ENCODE measurements at places on chromosomes 3 and 15.

- no peak for DNase-seq
Observed at GRCh38 chr3:32818229-32818969, 602 bp downstream of the TRIM71 start.

GRCh38 chr15:98868564-98868963, 139.0 kb downstream of the PGPEP1L start:
- no peak for DNase-seq

DNA sequence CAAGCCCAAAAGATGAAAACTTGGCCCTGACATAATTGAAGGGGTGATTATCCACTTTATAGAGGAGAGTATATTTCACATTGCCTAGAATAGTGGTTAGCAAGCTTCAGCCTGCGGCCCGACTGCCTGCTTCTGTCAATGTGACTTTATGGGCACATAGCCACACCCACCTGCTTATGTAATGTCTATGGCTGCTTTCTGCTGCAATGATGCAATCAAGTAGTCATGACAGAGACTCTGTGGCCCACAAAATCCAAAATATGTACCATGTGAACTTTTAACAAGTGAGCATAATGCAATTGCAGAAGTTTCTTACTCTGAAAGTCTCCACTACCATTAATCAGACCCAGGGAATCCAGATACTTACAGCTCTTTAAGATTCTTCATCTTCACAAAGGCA, 103.1 kb downstream of the LRIG1 start:
- DNase-seq, result no peak

DNA sequence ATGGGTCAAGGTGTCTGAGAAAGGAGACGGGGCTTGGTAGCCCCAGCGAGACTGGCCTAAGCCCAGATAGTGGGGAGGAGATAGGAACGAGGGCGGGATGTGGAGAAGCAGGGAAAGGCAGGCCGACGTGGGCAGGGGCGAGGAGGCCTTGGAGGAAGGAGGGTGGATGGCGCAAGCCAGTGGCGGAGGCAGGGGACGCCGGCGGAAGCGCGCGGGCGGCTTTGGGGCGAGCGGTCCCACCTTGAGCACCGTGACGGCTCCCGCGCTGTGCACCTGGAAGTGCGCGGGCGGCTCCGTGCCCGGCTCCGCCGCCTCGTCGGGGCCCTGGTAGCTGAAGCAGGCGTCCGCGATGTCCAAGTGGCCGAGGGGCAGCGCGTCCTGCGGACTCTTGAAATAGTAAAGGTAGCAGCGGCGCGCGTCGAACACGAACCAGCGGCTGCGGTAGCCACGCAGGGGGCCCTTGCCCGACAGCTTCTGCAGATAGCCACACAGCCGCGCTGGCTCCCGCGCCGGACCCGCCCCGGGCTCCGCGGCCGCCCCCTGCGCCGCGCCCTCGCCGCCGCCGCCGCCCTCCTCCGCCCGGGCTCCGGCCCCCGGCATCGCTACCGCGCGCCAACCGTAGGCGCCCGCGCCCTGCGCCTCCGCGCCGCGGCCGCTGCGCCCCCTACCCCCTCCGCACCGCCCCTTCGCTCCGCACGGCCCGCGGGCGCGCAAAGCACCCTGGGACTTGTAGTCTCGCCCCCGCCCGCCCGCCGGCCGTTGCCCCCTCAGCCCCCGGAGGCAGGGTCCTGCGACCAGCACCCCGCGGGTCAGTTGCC, at the start of gene TBC1D2B:
TSS of gene TBC1D2B (minus strand) at position 659 of the 818 bp plus-strand sequence. CDS start at position 600, 59 bp downstream.
- DNase-seq, result no peak

DNA sequence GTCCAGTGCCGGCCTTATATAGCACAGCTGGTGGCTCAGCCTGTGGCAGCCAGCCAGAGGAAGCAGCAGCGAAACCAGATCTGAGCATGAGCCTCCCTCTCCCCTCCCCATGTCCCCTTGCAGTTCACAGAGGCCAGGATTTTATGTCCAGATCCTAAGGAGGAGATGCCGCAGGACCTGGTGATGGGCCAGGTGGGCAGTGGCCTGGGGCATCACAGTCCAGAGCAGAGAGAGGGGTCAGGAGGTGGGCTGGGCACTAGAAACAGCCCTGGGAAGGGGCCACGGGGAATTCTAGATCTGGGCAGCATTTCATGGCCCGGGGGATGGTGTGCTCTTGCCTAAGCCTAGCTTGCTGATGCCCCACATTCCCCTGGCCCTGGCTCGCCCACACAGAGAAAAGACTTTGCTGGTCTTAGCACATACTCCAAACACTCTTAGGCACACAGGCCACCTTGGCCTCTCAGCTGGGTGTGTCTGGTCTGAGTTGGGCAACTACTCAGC, 259 bp upstream of the CILP start:
- peak; percentile 68 for DNase-seq

DNA sequence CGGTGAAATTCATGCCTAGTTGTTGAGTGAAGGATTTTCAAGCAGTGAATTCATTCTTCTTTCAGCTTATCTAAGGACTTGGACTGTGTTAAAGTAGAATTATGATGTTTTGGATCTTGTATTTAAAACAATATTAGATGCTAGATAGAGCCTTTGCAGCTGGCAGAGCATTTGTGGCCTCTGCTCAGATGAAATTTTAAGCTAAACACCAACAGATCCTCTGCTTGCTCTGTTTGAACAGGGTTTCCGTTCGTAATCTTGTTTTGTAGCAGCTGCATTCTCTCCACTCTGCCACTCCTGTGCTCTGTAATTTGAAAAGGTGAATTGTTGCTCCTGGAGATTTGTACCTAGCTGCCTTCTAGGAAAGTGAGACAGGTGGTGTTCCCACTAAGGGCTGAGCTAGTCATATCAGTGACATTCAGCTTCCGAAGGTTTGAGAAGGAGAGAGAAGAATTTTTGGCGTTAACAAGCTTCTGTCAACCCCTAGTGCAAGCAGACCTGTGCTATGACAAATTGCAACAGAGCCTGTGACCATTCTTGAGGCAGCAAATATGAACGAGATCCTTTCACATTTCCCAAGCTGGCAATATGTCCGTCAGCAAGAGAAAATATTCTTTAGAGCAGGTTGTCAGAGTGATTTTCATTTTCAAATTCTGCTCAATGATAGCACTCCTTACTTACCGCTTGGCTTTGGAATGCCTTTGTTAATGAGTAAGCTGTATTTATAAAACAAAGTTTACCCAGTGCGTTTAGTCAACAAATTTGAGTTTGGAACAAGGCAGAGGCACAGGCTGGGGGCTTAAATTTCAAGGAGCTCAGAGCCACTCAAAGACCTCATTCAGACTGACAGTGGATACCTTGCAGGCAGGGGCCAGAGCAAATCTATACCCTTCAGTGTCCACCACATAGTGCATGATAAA, 5.3 kb downstream of the CHST2 start:
- DNase-seq, result no peak

DNA sequence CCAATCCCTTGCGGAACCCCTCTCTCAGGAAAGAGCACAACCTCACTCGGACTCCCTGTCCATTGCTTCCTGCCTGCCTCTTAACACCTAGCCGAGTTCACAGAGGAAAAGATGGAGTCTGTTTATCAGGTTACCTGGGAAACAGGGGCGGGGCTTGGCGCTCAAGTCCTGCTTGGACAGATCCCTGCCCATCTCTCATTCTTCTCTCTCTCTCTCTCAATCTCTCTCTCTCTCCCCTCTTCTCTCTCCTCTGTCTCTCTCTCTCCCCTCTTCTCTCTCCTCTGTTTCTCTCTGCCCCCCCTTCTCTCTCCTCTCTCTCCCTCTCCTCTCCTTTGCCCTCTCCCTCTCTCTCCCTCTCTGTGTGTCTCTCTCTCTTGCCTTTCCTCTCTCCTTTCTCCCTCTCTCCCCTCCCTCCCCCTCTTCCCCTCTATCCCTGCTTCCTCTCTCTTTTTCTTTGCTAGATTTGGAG, at the start of gene EFHB:
TSS of gene EFHB (minus strand) at position 120 of the 469 bp plus-strand sequence. CDS start 199 bp downstream, outside the sequence.
- DNase-seq, result no peak

- no peak for DNase-seq
Observed at GRCh38 chr3:53724566-53724965, 121.7 kb downstream of the CHDH start.

DNA sequence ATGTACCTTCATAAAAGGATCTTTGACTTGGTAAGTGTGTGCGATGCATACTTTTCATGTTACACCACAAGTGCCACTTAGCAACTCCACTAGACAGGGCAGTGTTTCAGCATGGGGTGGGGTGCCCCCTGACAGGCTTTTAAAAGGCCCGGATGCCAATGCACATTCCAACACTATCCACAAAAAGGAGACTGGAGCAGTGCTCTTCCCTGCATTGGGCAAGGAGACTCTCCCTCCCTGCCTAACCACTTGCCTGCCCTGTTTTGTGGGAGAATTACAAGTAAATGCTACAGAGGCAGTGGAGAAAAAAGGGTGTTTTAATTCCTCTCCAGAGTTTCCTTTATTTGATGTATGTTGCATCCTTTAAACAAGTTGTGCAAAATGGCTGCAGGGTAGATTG, 1.7 kb upstream of the RARB start:
- no peak for DNase-seq

- no peak for DNase-seq
Observed at GRCh38 chr3:122004107-122004506, 17.9 kb downstream of the ILDR1 start.

- DNase-seq, result no peak
Observed at GRCh38 chr15:72866182-72866581, 82.6 kb upstream of the ADPGK start.

- DNase-seq, result no peak
Observed at GRCh38 chr15:57919754-57920153, 145.8 kb downstream of the ALDH1A2 start.

GRCh38 chr15:34591306-34591705, 7.9 kb upstream of the GOLGA8B start:
- DNase-seq, result no peak

DNA sequence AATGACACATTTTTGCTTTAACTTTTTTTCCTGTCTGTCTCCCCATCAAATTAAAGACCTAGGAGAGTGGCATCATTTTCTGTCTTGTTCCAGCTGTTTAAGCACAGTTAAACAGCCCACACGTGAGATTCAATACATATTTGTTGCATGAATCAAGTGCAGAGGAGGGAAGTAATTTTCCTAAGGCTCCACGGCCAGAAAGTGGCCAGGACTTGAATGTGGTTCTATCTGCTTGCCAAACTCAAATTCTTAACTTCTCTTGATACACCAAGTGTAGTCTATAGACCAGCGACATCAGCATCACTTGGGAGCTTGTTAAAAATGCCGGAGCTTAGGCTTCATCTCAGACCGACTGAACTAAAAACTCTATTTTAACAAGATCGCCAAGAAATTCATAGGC, 724.8 kb upstream of the CFAP20DC start:
- DNase-seq, result no peak

DNA sequence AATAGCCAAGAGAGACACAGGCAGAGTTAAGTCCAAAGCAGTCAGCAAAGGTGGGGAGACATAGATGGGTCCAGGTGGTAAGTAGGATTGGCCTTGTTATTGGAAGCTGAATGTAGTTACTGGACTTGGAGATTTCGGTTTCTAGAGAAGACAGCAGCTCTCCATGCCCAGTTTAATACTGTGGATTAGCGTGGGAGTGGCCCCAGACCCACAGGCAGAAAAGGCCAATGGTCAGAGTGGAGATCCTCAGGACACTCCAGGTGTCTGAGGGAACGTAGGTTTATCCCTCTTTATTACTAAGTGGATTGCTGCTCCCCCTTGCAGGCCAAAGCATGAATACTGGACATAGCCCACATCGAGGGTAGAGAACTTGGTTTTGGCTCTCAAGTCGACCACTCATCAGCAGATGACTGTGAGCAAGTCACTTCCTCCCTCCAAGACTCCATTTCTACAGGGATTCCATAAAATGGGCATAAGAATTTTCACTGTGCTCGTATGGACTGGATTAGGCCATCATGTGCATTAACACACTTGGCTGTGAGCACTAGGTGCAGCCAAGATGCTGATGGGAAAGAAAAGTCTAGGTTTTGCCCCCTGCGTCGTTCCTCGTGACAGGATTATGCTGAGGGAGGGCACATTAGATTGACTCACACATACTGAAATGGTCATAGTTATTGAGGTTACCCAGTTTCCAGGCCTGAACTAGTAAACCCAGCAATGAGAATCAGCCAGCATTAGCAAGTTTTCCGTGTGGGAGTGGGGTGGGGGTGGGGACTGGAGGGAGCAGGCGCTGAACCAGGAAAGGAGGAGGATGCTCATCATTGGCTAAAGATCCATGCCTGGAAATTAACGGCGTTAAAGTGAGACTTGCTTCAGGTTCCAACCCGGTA, 225.2 kb upstream of the TPRG1 start:
- DNase-seq, result no peak

GRCh38 chr3:120645083-120645845, 36.8 kb downstream of the HGD start:
- no peak for DNase-seq

DNA sequence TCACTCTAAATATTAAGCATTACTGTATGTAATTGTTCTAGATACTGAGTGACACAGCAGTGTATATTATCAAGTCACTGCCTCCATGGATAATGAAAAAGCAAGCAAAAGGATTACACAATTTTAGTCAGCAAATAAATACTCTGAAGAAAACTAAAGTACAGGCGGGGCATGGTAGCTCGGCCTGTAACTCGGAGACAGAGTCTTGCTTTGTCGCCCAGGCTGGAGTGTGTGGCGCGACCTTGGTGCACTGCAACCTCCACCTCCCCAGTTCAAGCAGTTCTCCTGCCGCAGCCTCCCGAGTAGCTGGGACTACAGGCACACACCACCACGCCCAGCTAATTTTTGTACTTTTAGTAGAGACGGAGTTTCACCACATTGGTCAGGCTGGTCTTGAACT, 32.7 kb downstream of the RBM6 start:
- DNase-seq, result no peak

DNA sequence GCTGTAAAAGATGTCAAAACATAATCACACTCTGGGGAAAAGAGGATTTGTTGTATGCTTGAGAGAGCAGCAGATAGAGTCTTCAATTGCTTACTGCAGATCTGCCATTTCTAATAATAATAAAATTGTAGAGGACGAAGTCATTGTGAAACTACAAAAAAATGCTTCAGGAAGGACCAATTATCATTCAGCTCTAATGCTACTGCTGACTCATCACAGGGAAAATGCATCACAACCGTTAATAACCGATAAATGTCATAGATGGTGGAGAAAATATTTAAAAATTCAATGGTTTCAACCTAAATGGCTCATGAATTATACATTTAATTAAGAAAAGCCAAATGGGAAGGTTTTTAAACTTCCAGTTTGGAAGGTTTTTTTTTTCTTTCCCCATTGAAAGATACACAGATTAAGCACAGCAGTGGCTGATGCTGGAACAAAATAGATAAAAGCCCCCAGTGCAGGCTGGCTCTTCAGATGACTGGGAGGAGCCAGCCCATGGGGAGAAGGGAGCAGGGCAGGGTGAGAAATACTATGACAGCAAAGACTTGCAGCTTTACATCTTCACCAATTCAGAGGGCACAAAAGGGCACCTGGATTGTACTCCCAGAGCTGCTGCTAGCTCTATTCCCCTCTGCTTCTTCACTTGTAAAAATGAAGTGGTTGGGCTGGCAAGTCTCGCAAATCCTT, 196.1 kb downstream of the CNTN6 start:
- DNase-seq, result no peak

Measured in right renal cortex interstitium (tissue), 3 donors.